ENCODE measurements at places on chromosomes 12 and 14.

DNA sequence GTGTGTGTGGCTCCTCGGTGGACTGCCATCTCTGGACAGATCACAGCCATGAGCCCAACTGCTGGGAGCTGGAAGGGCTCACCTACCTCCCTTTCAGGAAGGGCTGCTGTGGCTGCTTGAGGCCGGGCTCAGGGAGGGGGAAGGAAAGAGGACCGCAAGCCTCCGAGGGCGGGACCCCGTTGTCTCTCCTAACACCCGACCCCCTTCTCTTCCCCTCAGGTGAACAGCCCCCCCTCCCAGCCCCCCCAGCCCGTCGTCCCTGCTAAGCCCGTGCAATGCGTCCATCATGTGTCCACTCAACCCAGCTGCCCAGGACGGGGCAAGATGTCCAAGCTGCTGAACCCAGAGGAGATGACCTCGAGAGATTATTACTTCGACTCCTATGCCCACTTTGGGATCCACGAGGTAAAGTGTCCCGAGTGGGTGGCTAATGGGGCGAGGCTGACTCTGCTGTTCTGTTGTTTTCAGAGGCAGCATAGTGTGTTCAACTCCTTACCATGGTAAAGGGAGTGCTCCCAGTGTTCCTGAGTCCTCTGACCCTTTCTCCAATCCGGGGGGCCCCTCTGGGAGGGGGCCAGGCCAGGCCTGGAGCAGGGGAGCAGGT lies 49.5 kb downstream of the PRMT8 start:
- no peak for DNase-seq

DNA sequence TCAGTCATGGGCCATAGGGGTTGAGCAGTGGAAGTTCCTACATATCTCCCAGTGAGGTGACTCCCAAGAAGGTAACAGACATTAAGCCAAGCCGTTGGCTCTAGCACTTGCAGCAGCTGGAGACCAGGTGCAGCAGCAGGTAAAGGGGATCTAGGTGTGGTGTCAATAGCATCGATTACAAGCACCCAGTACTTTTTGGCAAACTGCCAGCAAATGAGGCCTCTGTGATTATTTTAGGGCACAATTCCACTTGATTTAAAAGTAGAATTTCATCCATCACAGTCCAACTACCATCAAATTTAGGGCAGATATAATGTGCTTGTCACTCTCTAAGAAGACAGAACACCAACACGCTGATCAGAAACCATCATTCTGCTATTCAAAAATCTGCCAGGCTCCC lies 224.1 kb upstream of the EGLN3 start:
- no peak for DNase-seq

- no peak for DNase-seq
These were observed 38.0 kb downstream of the LGR5 start for GRCh38 chr12:71477609-71478008.

DNA sequence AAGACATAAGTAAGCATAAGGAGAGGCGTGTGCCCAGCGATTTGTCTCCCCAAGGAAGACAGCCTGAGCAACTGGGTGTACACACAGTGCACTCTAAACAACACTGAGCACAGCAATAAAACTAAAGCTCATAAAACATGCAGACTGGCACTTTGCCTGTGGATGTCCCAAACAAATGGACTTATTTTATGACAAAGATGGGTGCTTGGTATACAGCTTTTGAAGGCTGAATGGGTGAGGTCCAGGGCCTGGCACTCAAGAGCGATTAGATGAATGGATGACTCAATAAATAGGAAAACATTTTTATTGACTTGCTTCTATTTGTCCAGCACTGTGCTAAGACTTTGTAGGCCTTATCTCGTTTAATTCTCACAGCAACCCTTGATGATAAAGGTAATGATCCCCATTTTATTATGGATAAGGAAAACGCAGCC lies 28.5 kb downstream of the LGMN start:
- DNase-seq: no peak

DNA sequence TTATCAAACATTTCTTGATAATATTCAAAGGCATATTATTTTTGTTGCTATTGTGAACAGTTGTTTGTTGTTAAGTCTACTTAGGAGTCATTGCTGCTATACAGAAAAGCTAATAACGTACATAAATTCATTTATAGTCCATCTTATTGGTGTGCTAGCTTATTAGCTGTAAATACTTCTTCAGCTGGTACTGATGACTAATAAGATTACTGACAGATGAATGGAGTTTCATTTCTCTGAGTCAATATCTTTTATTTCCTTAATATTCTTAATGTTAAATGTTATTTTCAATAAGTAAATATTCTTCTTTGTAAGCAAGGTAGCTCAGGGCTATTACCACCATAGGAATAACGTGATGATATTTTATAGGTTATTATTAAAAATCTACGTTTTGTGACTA lies 139.4 kb upstream of the SLCO1C1 start:
- no peak for DNase-seq

- DNase-seq: no peak
These were observed 106.2 kb upstream of the NAV3 start for GRCh38 chr12:77724367-77724957.

GRCh38 chr12:48031135-48031960 lies 27.1 kb upstream of the COL2A1 start:
- DNase-seq: no peak

DNA sequence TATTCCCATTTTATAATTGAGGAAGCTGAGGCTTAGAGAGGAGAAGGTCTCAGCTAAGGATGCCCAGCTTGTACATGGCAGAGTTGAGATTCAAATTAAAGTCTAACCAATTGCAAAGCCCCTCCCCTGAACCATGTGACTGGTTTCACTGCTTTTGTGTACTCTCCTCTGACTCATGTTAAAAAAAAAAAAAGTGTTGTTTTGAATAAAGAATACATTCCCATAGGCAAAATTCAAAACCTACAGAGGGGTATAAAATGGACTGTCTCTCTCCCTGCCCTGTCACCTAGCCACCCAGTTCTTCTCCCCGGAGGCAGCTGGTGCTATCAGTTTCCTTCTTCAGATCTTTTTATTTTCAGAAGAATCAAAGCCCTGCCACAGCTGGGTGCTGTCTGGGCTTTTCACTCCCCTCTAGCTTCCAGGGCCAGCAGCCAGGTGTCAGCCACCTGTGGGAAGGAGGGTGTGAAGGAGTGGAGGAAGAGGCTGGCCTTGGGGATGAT lies 5.4 kb downstream of the PSMD9 start:
- DNase-seq: no peak

DNA sequence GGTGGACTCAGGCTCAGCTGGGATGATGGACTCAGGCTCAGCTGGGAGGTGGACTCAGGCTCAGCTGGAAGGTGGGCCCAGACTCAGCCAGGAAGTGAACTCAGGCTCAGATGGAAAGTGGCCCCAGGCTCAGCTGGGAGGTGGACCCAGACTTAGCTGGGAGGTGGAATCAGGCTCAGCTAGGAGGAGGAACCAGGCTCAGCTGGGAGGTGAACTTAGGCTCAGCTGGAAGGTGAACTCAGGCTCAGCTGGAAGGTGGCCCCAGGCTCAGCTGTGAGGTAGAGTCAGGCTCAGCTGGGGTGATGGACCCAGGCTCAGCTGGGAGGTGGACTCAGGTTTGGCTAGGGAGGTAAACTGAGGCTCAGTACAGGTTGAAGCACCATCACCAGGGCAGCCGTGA lies 21.8 kb upstream of the C14orf180 start:
- no peak for DNase-seq

GRCh38 chr12:76402259-76402658 lies 54.0 kb upstream of the BBS10 start:
- DNase-seq: no peak
